Stomach (tissue), 19 donors: ENCODE measurements at places on chromosomes 12 and 14. TPM values are rescaled to one million over a fixed set of nuclear protein-coding genes. Genes with fewer than 3 reads are reported as not detected.

GRCh38 chr12:51217133-51217967 is 512 bp downstream of the POU6F1 start:
- DNase-seq = peak; percentile 83
- no peaks in the 10 kb centered on the region for H3K36me3 ChIP-seq
- H3K27me3 ChIP-seq = no peaks in the 10 kb centered on the region
- peak overlapping the region; percentile 97 for H3K27ac ChIP-seq

GRCh38 chr12:123288751-123289346 is 17.2 kb upstream of the CDK2AP1 start:
- no peak overlapping the region for H3K4me3 ChIP-seq
- peaks cover 45% of the 10 kb centered on the region for H3K36me3 ChIP-seq
- H3K27ac ChIP-seq = no peak overlapping the region
- DNase-seq = no peak

DNA sequence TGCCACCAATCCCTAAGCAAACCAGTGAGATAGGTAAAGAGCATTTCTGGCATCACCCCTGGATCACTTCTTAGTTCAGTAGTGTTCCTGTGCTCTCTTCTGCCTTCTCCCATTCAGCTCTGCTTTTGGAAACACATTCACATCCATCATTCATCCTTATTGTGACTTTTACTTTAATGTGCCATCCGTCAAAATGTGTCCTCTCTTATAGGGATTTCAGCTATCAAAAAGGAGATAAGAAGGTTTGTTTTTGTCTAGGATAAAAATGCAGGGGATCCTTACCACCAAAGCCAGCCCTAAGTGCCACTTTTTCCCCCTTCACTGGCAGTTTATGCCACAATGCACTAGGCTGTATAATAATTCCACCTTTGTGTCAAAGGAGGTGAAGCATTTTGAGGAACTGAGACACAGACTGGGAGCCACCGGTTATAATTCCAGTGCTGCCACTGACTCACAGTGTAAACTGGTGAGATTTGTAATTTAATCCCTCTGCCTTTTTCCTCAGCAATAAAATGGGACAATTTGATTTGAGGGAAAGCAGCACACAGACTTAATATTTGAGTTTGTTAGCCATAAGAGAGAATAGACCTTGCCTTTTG is 158.6 kb downstream of the PAX9 start:
- H3K4me3 ChIP-seq = no peak overlapping the region
- H3K36me3 ChIP-seq = no peaks in the 10 kb centered on the region
- H3K4me1 ChIP-seq = no peaks in the 10 kb centered on the region
- no peaks in the 10 kb centered on the region for H3K27me3 ChIP-seq

DNA sequence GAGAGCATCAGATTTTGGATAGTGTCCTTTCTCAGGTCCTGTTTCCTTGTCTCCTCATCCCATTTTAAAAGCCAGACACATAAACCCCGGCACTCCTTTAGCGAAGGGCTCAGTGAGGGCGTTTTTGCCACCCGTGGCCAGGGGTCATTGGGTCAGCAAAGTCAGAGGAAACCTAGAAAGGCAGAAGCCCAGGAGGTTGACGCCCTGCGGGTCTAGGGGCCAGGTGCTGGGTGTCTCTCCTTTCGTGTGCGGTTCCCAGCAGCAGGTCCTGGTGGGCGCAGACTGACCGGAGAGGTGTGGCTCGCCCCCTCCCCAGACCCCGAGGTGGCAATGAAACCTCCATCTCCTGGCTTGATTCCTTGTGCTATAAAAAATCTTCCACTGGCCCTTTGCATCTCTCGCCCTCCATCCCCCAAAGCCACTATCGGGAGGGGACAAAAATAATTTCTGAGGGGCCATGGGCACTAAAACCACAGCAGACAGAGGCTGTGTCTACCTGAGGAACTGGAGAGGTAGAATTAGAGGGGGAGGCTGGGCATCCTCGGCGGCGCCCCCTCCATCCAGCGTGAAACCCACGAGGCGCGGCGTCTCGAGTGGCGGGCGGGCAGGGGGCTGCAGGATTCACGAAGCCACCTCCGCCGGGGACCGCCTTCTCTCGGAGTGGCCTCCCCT is 858 bp upstream of the FRMD6 start:
- peak overlapping the region; percentile 96 for H3K4me3 ChIP-seq
- H3K27me3 ChIP-seq = no peaks in the 10 kb centered on the region
- H3K36me3 ChIP-seq = no peaks in the 10 kb centered on the region
- DNase-seq = peak; percentile 46

DNA sequence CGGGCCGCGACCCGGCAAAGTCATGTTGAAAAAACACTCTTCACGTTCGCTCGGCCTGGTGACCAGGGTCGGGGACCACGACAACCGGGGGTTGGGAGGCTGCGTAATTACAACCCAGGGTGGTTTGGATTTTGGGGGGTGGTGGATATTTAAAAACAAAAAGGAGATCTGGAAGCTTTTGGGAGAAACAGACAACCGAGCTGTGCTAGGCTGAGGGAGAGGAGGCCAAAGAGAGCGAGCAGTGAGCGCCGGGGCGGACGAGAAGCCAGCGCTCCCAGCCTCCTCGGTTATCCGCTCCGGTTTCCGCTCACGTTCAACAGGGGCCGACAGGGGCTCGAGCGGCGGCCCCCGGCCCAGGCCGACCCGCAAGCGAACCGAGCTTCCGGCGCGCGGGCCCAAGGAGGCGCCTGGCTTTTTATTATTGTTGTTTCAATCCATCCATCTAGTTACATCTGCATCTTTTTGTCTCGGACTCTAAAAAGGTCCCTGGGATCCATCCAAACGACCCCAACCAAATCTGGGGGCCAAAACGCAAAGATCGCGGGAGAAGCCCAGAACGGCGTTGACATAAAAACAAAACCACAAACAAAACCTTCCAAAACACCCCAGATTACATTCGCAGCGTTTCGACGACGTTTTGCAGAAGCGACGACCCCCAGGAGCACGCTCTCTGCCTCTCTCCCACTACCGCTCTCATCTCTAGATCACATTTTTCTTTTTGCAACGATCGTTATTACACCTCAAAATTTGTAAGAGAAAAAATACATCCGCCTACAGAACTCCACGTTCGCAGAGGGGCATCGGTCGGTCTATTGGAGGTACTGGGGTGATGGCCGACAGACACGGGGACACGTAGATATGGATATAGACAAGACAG is 771 bp downstream of the OTX2 start:
- H3K4me1 ChIP-seq = peaks cover 26% of the 10 kb centered on the region
- DNase-seq = no peak
- no peak overlapping the region for H3K4me3 ChIP-seq
- H3K27ac ChIP-seq = no peak overlapping the region

Gene CDK17
- 7.9 TPM for polyA plus RNA-seq
